ENCODE measurements at places on chromosomes 7 and 10.

GRCh38 chr10:111989136-111989911 lies 194.2 kb downstream of the GPAM start:
- DNase-seq, result no peak

DNA sequence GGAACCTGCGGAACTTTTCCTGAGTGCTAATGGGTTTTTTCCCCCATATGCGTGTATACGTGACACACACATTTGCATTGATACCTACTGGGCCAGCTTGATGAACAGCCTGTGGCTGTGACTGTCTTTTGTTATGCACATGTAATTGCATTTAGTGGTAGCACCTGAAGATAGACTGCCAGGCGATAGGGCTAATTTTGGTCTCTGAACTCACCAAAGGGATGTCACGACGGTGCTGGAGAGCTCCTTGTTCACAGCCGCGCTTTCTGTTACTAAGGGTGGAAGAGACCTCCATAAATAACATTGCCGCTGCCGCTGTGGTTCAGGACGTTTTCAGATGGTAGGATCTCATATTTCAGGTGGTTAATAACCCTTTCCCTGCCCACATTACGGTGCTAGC lies 133.2 kb downstream of the CAMK1D start:
- no peak for DNase-seq

- DNase-seq, result peak; percentile 58
These were observed 113.4 kb downstream of the PTPN20 start for GRCh38 chr10:47024399-47025252.

- DNase-seq, result no peak
These were observed 21.8 kb downstream of the CFAP69 start for GRCh38 chr7:90266808-90267207.

DNA sequence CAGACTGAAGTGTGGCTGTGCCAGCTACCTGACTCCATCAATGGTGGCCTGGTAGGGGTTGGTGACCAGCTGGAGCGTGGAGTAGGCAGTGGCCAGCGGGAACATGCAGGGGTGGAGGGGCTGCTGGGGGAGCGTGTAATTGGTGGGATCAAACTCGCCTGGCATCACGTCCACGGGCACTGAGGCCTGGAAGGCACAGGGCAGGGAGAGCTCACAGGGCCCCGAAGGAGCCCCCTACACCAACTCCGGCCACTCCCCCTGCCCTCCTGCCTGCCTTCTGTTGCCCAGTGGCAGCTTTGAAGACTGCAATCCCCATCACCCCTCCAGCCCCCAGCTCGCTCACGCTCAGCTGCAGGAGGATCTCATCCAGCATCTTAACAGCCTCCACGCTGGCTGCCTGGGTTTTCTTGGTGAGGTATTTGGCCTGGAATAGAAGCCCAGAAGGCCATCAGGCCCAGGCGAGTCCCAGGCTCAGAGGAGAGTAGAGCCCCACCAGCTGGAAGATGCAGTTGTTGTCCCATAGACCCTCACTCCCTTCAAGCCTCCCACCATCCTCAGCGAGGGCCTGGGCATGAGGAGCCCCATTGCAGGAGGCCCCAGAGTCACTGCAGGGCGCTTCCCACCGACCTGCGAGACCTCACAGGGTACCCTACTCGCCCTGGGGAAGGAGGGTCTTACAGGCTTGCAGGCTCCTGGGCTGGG lies 7.1 kb downstream of the POLD2 start:
- no peak for DNase-seq

GRCh38 chr10:62326176-62326575 lies 48.0 kb upstream of the ZNF365 start:
- no peak for DNase-seq

DNA sequence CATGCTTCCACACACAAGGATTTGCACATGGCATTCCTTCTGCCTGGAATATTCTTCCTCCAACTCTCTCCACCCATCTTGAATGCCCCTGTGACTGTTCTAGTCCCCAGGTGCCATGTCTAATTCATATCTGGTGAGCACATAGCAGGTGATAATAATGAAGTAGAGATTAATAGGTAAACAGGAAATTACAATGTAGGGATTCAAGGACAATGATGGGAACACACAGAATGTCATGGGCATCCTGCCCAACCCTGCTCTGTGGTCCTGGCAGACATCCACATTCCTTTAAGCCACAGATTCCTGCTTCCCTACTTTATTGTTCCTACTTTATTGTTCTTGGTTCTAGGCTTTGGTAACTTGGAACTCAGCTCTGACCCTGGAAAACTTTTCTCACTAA lies 115.8 kb downstream of the THSD7A start:
- DNase-seq, result no peak

DNA sequence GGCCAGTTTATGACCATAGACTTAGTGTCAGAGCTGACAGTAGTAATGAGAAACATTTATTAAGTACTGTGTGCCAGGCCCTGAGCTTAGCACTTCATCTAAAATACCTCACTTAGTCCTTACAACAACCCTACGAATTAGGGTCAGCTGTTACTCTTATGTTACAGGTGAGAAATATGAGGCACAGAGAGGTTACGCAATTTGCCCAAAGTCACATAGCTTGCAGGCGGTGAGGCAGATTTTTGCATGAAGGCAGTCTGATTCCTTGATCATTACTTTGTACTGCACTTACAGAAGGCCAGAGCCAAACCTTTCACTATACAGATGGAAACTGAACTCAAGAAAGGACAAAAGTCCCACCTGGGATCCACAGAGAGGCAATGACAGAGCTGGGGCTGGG lies 10.2 kb downstream of the CDH23 start:
- DNase-seq, result no peak

DNA sequence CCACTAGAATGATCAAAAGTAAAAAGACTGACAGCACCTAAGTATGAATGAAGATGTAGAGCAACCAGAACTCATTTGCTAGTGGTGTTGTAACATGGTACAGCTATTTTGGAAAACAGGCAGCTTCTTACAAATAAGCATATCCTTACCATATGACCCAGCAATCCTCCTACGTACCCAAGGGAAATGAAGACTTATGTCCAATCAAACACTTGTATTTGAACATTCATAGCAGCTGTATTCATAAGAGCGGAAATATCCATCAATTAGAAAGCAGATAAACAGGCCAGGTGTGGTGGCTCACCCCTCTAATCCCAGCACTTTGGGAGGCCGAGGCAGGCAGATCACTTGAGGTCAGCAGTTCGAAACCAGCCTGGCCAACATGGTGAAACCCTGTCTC lies 53.0 kb downstream of the KLRG2 start:
- DNase-seq, result no peak

- DNase-seq, result no peak
These were observed 148.1 kb upstream of the RSU1 start for GRCh38 chr10:16965344-16965616.

DNA sequence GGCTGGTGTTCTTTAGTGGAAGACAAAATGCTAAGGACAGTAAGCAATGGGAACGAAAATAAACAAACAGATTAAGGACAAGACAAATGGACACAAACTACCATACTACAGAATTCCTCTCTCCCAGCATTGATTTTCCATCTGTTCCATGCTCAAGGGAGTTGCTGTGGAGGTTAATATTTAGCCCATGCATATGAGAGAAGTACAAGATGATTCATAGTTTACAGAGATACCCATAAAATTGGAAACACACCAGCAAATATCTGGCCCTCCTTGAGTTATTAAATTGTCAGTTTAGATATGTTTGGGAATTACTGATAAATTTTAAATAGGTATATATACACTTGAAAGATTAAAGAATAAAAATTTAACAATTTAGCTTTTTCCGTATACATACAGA lies 69.8 kb downstream of the GLI3 start:
- no peak for DNase-seq

GRCh38 chr7:95602421-95602820 lies 6.1 kb upstream of the PDK4 start:
- DNase-seq, result no peak

- DNase-seq, result no peak
These were observed 11.2 kb upstream of the ARPC1B start for GRCh38 chr7:99363286-99363685.

GRCh38 chr10:12720217-12720981 lies 281.1 kb downstream of the CCDC3 start:
- DNase-seq, result peak; percentile 24

DNA sequence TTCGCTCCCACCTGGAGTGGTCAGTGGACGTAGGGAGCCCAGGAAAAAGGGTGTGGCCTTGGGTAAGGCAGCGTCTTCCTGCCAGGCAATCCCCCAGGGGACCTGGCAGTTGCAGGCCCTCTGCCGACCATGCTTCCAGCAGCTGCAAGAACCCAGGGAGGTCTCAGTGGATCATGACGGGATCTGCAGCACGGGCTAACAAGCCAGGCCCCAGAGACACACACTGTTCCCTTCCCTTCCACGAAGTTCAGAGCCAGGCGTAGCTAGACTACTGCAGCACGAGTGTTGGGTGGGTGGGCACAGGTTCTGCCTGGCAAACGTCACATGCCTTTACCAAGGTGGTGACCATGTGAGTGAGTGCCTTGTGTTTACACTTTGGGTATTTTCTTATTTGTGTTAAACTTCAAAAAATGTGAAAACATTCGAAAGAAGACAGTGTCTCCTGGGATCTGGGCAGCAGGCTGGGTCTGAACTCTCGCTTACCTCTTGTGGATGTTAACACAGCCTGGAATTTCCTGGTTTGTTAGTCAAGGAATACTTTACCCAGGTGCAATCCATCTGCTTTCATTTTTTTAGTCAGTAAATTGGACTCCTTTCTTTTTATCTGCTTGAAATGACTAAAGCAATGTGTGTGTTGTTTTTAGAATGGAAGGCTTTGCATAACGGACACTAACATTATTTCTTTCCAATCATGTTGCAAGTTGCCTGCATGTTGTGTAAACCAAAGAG lies 48.2 kb upstream of the VIPR2 start:
- DNase-seq, result no peak

DNA sequence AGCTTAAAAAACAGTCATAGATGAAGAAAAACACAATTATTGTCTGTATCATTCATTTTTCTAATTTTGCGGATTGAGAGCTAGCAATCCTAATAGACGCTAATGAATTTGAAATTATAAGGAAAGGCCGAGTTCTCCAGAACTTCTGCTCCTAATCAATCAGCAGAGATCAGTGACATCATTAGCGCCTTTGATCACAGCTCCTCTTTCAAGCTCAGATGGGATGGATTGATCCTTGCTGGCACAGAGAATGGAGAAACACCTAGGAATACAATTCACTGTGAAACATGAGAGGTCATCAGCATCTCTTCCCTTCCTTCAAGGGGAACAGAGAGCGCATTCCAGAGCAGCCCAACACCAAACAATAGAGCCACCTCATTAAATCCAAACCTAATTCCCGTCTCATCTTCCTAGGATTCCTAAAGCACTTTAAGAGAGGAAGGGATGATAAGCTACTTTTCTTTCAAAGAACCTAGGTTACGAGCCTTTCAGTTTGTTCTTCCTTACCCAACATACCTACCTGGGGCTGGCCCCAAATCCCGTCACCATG lies 24.4 kb downstream of the GLI3 start:
- no peak for DNase-seq

GRCh38 chr10:132061030-132061429 lies 4.7 kb upstream of the JAKMIP3 start:
- DNase-seq, result no peak

DNA sequence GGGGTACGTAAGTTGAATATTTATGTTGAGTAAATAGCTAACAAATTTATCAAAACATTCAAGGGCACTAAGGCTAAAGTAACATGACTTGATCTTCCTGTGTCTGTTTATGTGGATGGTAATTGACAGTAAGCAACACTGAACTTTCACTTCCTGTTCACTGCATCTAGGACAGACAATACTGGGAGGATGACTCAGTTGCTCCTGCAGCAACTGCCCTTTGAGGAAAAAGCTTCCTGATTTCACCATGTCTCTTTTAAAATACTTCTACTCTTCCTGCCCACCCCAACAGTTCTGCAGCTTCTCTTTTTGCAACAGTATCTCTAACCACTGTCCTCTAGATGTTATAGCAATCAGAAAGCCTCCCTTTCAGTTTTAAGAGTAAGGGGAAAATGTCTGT lies 76.6 kb upstream of the HGF start:
- DNase-seq, result peak; percentile 90

DNA sequence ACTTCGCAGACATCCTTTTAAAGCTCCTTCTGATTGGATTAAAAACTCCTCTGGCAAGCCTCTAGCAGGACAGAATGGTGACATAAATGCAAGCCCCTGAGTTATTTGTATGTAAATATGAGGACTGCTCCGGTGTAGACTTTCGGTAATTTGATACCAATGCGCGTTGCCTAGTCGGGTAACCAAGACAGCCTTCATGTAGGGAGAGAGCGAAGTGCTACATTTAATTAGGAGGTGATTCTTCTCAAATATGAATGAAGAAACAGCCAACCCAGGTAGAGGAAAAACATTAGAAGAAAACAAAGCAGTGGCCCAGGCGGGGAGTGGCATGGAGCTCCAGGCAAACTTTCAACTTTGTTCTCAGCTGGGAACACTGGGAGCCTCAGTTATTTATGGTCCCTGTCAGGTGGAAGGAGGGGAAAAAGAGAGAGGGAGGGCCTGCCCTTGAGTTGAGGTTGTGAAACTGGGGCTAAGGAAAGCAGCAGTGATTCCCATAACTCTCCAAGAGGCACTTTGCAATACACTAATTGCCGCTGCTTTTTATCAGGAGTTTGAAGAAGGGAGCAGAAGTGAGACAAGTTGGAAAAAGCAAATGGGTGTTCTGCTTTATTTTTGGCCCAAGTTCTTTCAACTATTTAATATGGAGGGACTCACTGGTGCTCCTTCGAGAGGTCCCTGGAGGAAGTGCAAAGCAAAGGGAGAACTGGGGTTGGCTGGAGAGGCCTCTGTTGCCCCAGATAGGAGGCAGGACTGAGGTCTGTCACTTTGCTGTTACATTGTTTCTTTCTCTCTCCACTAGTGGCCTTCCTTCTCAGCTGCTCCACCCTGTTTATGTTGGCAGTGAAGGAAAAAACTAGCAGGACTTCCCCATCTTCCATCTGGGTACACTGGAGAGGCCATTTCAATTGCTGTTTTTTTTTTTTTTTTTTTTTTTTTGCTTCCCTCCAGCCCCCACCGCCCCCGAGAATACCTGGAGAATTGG lies 234.6 kb upstream of the CCDC6 start:
- no peak for DNase-seq

GRCh38 chr7:158125721-158126120 lies 461.9 kb downstream of the PTPRN2 start:
- no peak for DNase-seq

- no peak for DNase-seq
These were observed 983 bp downstream of the TNRC18 start for GRCh38 chr7:5422396-5423305.

GRCh38 chr7:128453836-128454804 lies 1.6 kb upstream of the HILPDA start:
- DNase-seq, result no peak

GRCh38 chr7:149020483-149020882 lies 7.8 kb downstream of the PDIA4 start:
- DNase-seq, result no peak

GRCh38 chr7:154795437-154795836 lies 207.5 kb downstream of the PAXIP1 start:
- DNase-seq, result no peak

GRCh38 chr10:52115823-52116222 lies 198.3 kb upstream of the DKK1 start:
- no peak for DNase-seq

Measured in KBM-7 (cell line).